Suppressor macrophage treated with lipopolysaccharide for 4 hours (primary cell): ENCODE measurements at places on chromosomes 3 and 15.

DNA sequence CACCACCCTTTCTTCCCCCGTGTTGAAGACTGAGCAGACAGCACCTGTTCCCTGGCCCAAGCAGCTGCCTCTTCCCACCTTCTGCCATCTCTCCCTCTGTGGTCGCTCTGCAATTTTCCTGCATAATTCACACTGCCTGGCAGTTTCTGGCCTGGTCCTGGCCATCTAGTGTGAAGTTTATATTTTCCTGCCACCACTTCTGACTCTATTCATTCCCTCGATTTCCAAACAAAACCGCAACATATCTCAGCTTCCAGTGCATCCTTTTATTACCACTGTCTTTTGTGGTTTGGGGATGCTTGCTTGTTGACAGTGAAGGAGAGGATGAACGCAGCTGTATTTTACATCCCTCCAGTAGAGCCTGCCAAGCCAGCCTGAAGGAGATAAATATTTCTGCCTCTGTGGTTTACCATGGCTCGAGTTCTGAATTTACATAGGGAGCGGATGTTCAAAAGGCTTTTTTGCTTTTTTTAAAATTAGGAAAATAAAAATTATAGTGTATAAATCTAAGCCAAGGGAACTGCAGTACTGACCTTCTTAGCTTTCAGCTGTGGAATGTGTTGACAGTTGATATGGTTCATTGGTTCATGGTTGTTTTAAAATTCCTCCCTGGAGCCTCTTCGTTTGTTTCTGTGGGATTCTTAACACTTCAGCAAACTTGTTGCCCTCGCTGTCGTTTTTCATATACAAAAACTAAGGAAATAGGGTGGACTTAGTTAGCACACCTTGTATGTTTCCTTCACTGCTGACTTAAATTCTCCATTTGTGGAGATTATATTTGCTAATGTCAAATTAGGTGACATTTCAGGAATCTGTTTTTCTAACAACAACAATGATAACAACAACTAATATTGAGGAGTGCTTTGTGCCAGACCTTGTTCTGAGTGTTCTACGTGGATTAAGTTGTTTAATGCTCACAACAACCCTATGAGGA, 250.5 kb downstream of the ADAMTSL3 start:
- no peak for DNase-seq

- peak; percentile 95 for DNase-seq
These were observed 39.9 kb upstream of the MB21D2 start for GRCh38 chr3:192957441-192958021.

DNA sequence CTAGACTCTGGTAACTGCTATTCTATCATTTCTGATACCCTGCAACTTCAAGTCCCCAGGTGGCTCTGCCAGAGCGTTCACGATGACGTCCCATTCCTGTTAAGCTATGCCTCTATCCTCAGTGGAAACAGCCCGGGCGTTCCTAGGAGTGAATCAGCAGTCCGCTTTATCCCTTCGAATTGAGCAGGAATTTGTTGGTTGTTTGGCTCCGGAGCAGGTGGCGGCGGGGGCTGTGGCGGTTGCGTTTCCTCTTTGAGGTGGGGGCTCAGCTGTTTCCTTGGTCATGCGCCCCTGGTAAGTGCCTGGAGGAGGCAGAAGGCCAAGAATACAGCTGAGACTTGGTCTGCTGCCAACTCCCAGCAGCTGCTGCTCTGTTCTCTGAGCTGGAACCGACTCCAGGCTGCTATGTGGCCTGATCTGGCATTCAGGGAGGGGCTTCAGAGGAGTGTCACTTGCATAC, 25.2 kb downstream of the ARPP21 start:
- DNase-seq = no peak

DNA sequence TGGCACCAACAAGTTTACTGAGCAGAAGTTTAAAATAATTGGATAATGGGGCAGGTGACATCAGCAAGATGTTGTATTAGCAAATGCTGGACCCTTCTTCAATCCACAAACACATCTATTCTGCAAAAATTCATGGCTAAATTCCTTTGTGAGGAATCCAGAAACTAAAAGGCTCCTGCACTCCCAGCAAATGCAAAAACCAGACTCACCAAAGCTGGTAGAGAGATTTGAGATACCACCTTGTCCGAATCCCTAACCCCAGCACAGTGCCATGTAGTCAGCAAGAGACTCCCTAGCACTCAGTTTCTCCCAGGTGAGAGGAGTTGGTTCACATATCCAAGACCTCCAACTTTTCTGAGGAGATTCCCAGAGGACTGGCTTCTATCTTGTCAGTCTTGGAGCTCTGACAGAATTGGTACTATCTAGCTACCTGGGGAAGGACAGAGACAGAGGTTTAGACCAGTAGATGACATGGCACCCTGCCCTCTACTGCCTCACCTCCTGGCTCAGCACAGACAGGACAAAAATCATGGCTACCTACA, 21.8 kb downstream of the GREM1 start:
- no peak for DNase-seq

DNA sequence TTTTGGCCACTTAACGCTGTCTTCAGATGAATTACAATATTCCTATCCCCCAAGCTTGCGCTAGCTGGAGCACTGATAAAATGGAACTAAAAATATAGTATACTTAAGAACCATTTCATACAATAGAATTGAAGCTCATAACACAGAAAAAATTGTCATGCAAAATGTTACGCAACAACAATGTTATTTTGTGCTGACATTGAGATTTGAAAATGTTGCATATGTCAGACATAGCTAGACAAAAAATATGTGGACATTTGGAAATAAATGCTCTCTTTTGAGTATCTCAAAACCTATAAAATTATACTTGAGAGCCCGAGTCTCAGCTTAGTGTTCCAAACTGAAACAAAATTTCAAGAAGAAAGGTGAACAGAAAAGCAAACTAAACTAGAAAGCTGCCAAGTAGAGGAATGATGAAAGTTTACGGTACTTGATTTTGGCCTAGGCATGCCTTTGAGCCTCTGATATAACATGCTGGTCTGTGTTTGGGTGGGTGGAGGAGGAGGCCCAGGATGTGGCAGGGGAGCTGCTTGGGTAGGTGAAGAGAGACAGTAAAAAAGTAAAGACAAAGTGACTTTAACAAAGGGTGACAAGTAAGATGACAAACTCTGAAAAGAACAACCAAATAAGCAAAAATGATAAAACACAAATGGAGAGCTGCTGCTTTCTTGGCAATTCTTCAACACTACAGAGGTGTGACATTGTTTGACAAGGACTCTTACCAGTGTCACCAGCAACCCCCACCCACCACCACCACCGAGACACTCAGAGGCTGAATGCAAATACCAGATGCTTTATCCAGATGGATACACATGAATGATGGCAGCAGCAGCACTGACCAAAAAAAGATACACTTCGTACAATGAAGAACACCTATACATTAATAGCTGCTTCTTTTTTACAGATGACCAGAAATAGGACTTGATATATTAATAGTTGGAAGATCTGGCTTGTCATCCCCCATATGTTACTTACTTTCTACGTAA, 129.3 kb upstream of the FEZF2 start:
- no peak for DNase-seq

- no peak for DNase-seq
These were observed 69.1 kb downstream of the P3H2 start for GRCh38 chr3:190051641-190052040.

DNA sequence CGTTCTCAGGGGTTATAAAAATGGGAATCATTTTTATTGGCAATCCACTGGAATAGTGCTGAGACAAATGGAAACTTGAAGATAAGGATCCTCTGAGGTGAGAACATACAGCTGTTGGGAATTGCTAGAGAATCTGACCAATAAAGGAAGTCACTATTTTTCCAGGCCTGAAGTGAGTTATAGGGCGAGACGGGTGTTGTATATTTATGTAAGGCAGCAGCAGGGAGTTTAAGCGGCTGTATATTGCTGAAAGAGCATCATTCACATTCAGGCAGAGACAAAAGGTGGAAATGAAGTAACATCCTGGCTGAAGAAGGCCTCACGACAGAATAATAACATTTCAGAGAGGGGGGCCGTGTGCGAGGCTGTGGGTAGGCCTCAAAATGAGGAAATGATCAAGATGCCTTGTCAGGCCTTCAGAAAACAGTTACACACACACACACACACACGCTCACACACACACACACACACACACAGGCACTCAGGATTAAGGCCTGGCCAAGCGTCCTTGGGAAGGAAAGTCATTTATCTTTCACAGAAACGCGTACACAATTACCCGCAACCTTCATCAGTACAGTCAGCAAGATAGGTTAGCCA, 964.9 kb upstream of the NR2F2 start:
- DNase-seq = no peak

GRCh38 chr3:128052595-128053351, 536 bp downstream of the SEC61A1 start:
- DNase-seq = peak; percentile 45

DNA sequence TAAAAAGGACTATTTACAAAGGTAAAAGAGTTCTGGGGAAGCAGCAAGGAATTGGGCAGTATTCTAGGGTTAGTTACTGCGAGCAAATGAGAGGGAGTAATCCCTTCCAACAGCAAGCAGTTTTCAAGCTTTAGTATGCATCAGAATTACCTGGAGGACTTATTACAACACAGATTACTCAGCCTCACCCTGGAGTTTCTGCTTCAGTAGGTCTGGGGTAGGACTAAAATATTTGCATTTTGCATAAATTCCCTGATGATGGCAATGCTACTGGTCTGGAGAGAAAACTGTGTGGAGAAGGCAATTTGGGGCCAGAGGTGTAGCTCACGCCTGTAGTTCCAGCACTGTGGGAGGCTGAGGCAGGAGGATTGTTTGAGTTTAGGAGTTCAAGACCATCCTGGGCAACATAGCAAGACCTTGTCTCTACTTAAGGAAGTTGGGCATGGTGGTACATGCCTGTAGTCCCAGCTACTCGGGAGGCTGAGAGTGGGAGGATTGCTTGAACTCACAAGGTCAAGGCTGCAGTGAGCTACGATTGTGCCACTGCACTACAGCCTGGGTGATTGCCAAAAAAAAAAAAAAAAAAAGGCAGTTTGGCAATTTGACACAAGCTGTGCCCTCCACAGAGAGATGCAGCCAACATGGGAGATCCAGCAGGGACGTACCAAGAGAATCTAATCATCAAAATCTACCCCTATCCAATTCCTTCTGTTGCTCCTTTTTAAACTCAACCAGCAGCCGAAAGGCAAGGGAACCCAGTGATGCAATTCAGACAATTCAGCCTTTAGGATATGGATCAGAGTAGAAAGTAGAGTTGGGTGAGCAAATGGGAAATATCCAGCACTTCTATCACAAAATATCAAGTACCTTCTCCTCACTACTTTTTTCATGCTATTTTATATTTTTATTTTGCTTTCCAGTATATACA, 27.1 kb upstream of the AP4E1 start:
- peak; percentile 63 for DNase-seq

GRCh38 chr3:67605377-67605776, 49.0 kb downstream of the SUCLG2 start:
- DNase-seq = no peak

DNA sequence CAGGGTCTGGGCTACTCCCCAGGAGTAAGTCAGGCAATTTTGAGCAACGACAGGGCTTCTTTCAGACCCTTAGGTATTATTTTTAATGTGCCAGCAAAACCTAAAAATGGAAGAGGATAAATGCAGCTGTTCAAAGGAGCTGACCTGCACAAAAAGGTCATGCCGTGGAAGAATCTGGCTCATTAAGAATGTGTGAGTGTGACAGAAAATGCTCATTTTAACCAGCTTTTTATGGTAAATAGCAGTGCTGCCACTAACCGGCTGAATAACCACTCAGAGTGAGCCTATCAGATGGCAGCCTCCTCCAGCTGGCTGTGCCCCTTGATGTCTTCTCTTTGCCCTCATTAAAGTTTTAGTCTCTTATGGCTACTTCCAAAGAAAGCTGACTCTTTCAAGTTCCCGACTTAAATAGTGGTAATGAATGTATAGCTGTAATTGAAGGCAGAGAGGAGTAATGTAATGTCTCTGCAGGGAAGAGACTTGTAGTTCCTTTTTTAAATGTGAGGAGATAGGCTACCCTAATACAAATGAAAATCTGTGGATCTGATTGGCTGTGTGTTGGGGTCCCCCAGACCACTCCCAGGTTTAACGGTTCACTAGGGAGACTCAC, 9.5 kb upstream of the FSTL1 start:
- no peak for DNase-seq

GRCh38 chr3:73056014-73056844, 5.2 kb upstream of the EBLN2 start:
- DNase-seq = peak; percentile 50

- no peak for DNase-seq
These were observed 201.3 kb downstream of the ABHD5 start for GRCh38 chr3:43892061-43892460.
